ENCODE measurements at places on chromosomes 11 and 22.

DNA sequence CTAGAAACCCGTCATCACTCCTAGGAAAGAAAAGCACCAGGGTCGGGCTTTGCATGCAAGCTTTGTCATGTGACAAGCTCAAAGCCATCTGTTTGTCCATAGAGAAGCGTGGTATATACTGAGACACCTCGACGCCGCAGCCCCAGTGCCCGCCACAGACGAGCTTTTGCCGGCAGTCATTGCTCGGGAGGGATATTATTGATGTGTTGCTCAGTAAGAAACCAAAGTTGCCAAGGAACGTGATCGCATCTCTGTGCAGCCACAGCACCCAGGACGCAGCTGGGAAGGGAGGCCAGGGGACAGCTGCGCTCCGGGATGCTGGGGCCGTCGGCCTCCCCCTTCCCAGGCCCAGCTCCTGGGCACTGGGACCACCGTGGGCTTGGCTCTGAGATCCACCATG is 89.5 kb upstream of the KCNQ1OT1 start:
- no peak for DNase-seq

DNA sequence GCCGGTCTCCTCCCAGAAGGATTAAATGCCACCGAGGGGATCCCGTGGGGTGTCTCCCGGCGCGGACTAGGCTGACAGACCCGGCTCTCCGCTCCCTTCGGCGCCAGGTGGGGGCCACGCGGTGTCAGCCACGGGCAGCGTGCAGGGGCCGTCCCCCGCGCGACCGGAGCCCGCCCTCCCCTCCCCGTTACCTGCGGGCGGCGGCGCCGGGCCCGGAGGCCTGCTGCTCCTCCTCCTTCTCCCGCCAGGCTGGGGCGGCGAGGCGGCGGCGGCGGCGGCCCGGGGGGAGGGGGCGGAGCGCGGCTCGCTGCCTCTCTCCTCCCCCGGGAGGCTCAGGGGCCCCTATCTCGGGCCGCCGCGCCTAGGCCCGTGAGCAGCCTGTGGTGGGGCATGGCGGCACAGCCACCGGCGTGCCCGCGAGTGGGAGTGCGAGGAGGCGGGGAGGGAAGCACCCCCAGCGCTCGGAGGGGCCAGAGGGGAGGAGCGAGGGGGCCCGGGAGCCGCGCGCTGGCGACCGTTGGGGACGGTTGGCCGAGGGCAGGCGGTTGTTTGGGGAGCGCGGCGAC is 450 bp downstream of the ZBTB44 start:
- DNase-seq: peak; percentile 82

DNA sequence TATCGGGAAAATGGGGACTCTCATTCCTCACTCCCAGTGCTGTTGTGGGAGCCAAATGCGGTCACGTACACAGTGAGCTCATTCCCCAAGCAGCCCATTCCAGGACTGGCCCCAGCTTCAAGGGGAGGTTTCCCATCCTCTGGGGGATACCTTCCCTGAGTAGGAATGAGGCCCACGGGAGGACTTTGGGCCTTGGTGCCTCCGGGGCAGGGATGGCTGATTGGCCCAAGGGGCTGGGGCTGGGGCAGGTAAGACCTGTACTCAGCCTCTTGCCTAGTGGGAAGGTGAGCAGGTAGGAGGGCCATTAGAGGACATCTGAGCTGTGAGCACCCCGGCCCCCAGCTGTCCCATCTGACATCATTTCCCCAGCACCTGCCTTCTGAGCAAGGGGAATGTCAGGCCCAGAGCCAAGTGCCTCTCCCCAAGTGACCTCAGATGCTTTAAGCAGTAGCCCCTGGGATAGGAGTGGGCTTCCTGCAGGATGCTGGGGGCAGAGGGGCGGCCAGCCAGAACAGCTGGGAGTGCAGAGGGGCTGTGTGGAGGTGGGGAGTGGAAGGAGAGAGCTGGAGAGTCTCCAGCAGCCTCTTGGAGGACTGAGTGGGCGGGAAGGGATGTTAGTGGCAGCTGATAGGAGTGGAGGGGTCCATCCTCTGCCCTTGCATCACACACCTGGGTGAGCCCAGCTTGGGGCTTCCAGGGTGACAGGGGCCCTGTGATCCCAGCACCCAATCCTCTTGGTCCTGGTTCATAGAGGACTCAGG is 58.4 kb downstream of the CD82 start:
- DNase-seq: no peak

DNA sequence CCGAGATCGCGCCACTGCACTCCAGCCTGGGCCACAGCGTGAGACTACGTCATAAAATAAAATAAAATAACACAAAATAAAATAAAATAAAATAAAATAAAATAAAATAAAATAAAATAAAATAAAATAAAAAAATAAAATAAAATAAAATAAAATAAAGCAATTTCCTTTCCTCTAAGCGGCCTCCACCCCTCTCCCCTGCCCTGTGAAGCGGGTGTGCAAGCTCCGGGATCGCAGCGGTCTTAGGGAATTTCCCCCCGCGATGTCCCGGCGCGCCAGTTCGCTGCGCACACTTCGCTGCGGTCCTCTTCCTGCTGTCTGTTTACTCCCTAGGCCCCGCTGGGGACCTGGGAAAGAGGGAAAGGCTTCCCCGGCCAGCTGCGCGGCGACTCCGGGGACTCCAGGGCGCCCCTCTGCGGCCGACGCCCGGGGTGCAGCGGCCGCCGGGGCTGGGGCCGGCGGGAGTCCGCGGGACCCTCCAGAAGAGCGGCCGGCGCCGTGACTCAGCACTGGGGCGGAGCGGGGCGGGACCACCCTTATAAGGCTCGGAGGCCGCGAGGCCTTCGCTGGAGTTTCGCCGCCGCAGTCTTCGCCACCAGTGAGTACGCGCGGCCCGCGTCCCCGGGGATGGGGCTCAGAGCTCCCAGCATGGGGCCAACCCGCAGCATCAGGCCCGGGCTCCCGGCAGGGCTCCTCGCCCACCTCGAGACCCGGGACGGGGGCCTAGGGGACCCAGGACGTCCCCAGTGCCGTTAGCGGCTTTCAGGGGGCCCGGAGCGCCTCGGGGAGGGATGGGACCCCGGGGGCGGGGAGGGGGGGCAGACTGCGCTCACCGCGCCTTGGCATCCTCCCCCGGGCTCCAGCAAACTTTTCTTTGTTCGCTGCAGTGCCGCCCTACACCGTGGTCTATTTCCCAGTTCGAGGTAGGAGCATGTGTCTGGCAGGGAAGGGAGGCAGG is at the start of gene GSTP1:
TSS of gene GSTP1 (plus strand) at position 566 of the 958 bp plus-strand sequence. CDS start at position 598, 32 bp downstream.
- peak; percentile 78 for DNase-seq

GRCh38 chr22:42440728-42441127 is 8.5 kb upstream of the NFAM1 start:
- no peak for DNase-seq

- DNase-seq: no peak
Observed at GRCh38 chr11:43802509-43802908, 78.1 kb upstream of the ALKBH3 start.

DNA sequence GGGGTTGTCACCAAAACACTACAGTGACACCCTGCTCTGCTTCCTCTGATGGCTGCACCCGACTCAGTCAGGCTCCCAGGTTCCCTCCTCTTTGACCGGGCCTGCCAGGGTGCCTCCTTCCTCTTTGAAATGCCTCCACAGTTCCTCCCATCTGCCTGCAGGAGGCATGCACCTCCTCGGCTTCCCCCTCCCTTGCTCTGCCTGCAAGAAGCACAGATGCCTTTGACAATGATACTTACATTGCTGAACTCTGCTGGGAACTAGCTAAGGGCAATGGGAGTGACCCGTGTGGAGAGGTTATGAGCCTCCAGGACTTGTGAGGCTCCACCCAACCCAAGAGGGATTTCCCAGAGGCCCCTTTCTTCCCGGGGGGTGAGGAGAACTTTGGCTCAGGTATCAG is 674.1 kb downstream of the OPCML start:
- DNase-seq: no peak

DNA sequence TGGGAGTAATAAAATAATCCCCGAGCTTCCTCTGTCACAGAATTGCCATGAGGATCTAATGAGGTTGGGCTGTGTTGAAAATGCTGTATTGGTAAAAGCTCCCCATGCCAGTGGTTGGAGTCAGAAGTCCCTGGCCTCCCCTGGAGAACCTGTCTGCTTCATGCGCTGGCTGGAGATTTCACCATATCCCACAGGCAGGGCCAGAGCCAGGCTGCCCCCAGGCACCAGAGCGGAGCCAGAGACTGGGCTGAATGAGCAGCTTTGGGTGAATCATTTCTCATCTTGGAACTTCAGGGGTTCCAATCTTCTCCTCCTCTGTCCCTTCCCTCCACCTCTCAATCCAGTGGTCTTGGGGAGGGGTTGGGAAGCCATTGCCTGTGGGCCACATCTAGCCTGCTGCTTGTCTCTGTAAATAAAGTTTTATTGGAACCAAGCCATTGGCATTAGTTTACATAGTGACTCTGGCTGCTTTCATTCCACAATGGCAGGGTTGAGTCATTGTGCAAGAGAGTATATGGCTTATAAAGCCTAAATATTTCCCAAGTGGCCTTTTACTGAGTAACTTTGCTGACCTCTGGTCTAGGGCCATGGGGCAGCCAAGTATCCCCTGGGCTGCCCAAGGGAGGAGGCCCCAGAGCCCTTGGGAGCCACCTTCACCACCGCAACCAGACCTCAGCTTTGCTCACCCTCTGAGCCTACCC is 35.2 kb downstream of the LRRC10B start:
- no peak for DNase-seq

GRCh38 chr11:2989551-2989950 is 2.6 kb downstream of the NAP1L4 start:
- no peak for DNase-seq

DNA sequence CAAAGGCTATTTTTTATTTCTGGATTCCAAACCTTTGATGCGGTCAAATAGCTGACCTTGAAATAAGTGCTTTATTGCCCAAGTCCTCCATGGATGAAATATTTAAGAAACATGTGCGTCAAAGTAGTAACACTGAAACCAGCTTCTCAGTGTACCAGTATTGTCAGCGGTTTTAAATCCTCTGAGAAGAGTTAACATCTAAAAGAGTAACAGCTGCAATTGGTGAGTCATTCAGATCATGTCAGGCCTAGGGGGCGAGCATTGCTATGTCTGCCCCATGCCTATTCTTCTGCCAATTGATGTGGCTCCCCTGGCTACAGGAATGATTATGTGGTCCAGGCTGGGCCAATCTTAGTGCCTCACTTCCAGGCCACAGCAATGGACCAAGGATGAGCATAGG is 263.3 kb upstream of the SORL1-AS1 start:
- DNase-seq: no peak

GRCh38 chr22:46673205-46673604 is 53.0 kb downstream of the GRAMD4 start:
- DNase-seq: no peak

DNA sequence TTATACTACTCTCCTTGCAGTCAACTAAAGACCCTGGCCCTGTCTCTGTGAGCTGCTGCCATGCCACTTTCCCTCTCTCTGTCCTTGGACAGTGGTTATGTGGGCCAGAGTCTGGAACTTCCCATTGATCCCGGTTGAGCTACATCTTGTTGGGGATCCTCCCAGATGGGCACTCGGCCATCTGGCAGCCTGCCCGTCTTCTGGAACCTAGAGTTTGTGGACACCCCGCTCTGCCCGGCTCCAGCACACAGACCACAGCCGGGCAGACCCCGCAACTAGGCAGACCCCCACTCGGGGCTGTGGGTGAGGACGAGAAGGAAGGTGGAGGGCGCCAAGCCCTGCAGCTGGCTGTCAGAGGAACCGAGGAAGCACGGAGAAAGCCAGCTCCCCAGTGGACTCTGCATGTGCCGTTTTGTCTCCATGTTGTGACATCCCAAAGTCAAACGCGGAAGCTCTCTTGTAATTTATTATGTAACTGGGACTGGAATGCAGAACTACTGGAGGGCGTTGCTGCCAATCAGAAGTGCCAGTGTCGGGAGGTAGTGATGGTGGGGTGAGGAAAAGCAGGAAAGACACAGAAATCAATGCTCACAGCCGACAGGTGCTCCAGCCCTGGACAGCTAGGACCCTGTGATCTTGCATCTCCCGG is 207.7 kb downstream of the CEP164 start:
- peak; percentile 51 for DNase-seq
